ENCODE measurements at places on chromosomes 1 and 21. TPM values are rescaled to one million over a fixed set of nuclear protein-coding genes. Genes with fewer than 3 reads are reported as not detected.

GRCh38 chr21:41605178-41605933 lies 97.4 kb upstream of the TMPRSS2 start:
- no peak overlapping the region for H3K27ac ChIP-seq
- no peaks in the 10 kb centered on the region for H3K27me3 ChIP-seq
- no peak for DNase-seq
- no peak overlapping the region for H3K4me3 ChIP-seq
- H3K36me3 ChIP-seq = no peaks in the 10 kb centered on the region
- no peaks in the 10 kb centered on the region for H3K4me1 ChIP-seq

DNA sequence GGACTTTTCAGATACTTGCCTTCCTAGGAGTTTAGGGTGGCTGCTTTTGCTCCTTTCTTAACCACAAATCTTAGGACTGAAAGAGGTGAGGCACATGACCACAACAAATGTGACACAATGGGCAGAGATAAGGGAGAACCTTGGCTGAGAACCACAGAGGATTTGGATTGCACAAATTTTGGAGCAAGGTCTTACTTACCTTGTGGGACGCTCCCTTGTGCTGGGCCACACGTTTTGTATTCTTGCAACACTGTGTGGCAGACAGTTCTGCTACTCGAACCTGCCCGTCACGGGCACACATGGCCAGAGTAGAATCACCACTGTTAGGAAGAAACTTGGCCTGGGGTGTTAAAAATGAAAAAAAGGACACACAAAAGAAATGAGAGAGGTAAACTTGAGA lies 23.9 kb downstream of the DCAF8 start:
- no peaks in the 10 kb centered on the region for H3K27me3 ChIP-seq
- peaks cover 43% of the 10 kb centered on the region for H3K36me3 ChIP-seq
- DNase-seq = no peak
- peaks cover 7% of the 10 kb centered on the region for H3K4me1 ChIP-seq
- H3K4me3 ChIP-seq = no peak overlapping the region

Gene CELA3B
- total RNA-seq = not detected

DNA sequence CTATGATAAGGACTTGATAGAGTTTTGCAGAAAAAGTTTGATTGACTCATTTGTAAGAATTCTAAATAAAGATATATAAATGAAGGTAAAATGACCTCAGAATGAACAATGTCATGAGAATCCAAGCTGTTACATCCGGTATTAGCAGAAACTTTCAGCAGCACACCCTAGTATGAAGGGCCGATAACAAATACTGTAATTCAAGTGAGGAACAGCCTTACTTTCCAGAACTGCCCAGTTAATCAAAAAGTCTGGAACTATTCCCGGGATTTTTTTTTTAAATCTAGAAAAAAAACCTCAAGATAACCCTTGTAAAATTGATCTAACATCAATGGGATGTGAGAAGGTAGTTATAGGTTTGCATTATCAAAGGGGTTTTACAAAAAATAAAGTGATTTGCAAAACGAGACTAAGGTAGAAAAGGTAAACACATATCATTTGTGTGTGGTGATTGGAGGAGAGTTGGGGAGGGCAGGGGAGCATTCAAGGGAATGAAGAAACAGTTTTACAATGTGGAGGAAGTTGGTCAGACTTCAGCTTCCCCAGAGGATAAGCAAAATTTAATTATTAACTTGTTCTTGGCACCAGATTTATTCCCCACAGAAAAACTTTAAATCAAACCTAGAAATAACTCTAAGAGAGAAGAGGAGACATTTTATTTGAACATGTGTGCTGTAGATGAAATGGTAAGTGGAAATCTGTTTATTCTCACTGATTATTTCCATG lies 75.9 kb upstream of the VCAM1 start:
- H3K36me3 ChIP-seq = no peaks in the 10 kb centered on the region
- H3K4me3 ChIP-seq = no peak overlapping the region
- no peak for DNase-seq
- H3K27ac ChIP-seq = no peak overlapping the region

DNA sequence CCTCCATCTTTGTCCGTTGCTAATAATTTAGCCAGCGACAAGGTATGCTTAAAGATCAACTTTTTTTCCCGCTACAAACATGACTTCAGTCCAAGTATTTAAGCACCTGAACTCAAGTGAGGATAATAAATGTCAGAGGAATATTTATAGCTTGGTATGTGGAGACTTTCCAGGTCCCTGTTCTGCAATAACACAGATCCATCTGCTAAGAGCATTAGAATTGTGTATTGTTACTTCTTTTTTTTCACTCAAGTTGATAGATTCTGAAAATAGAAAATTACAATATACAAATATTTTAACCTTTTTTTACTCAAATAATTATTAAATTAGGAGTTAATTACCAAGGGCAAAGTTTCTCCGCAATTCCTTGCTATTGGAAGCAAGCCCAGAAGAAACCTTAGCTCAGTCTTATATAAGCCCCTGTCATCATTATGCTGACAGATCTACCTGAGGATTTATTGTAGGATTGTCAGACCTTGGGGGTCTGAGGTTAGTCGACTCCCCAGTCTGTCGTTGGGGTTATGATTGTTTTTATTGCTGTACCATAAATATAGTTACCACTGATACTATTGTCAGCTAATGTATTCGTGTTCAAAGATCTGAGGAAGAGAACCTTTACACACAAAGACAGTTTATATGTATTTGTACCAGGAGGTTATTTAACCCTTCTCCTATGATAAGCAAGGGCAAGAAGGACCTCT lies 337.9 kb downstream of the TBX15 start:
- no peaks in the 10 kb centered on the region for H3K36me3 ChIP-seq
- H3K27ac ChIP-seq = no peak overlapping the region
- H3K4me3 ChIP-seq = no peak overlapping the region
- no peaks in the 10 kb centered on the region for H3K4me1 ChIP-seq

DNA sequence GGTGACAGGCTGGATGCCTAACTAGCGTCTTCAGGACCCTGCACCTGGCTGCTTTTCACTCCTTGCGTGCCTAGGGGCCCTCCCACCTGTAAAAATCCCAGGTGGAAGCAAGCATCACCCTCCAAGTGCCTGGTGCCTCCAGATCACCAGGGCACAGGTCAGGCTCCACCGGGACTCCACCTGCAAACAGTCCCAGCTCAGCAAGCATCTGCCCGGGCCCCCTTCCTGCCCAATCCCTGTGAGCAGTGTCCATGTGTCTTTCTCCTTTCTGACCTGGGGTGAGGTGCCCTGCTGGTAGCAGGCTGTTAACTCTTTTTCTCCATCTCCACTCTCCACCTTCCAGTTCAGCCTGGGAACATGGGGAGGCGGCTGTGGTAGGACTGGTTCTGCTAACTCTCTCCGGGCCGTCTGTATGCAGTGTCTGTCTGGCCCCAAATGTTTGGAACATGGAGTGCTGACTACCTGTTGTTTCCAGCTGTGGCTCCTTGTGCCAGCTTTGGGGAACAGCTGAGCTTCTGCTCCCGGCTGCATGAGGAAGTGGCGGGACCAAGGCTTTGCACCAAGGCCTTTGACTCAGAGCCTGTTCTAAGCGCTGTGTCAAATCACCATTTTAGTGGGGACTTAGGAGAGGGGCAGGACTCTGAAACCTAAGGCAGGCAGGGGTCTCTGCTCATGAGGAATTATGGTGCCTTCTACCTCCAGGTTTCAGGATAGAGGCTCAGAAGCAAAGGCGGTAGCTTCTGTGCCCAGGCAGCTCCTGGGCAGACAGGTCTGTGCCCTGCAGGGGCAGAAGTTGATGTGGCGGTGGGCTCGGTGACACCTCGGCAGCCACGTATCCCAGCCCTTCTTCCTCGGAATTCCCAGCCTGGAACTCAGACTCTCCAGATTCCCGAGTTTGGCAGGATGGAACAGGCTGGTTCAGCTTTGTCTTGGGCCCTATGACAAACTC lies 5.5 kb downstream of the GPR137B start:
- DNase-seq = no peak
- peaks cover 6% of the 10 kb centered on the region for H3K27me3 ChIP-seq
- no peak overlapping the region for H3K4me3 ChIP-seq

Gene NPPB
- total RNA-seq = not detected

- H3K27ac ChIP-seq = no peak overlapping the region
- no peaks in the 10 kb centered on the region for H3K4me1 ChIP-seq
- DNase-seq = no peak
- H3K4me3 ChIP-seq = no peak overlapping the region
- H3K36me3 ChIP-seq = no peaks in the 10 kb centered on the region
Measured at GRCh38 chr1:199522936-199523335, 504.6 kb upstream of the NR5A2 start.

Gene RIPK4
- total RNA-seq = not detected

- H3K4me1 ChIP-seq = no peaks in the 10 kb centered on the region
- H3K27ac ChIP-seq = no peak overlapping the region
- no peak overlapping the region for H3K4me3 ChIP-seq
- no peaks in the 10 kb centered on the region for H3K36me3 ChIP-seq
Measured at GRCh38 chr1:83596331-83596730, 402.6 kb downstream of the TTLL7 start.

Gene LCE1E
- total RNA-seq = not detected

DNA sequence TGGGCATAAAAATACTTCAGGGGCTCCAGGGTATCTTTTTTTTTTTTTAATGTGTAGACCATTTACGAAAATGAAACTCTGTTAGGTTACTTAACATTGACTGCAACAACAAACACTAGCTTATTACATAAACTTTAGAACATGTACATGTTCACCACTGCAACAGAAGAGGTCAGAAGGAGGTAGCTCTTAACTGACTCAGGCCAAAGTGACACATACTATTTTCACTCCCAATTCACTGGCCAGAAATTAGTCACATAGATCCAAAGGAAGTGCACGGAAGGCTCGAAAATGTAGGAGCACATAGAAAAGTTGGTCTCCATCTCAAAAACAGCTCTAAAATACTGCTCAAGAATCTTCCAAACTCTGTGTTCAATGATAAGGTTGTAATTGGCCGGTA lies 107.2 kb downstream of the AKT3 start:
- no peak overlapping the region for H3K4me3 ChIP-seq
- H3K4me1 ChIP-seq = peaks cover 3% of the 10 kb centered on the region
- no peaks in the 10 kb centered on the region for H3K27me3 ChIP-seq
- H3K27ac ChIP-seq = no peak overlapping the region
